ENCODE measurements at places on chromosomes 2 and 18. TPM values are rescaled to one million over a fixed set of nuclear protein-coding genes. Genes with fewer than 3 reads are reported as not detected.
A peak's percentile ranks its signal among the peaks of the same experiment; 100 is the strongest.

The NT5DC4 gene
- polyA plus RNA-seq, result 0.07 TPM

- no peak for DNase-seq
These were observed 329.5 kb downstream of the CDH2 start for GRCh38 chr18:27847412-27847811.

GRCh38 chr18:2337552-2338141, 233.7 kb downstream of the METTL4 start:
- peak; percentile 17 for DNase-seq

GRCh38 chr2:196290569-196290968, 119.2 kb upstream of the STK17B start:
- DNase-seq, result no peak

Data from HepG2 (cell line).